Osteoblast (primary cell): ENCODE measurements at places on chromosomes 3 and 15. TPM values are rescaled to one million over a fixed set of nuclear protein-coding genes. Genes with fewer than 3 reads are reported as not detected.

Gene SKIC8
- total RNA-seq = 62.6 and 64.8 TPM in 2 replicates

Gene ADAMTSL3
- total RNA-seq = 0.29 and 0.72 TPM in 2 replicates

Gene TMCO5A
- not detected in 2 replicates for total RNA-seq

Gene ZKSCAN7
- total RNA-seq = 6.5 and 9.8 TPM in 2 replicates

Gene GOLGA6D
- total RNA-seq = not detected in 2 replicates

Gene ZMYND10
- 0.88 and 2.9 TPM in 2 replicates for total RNA-seq

Gene CYP19A1
- 2.2 and 4.4 TPM in 2 replicates for total RNA-seq

Gene LSMEM2
- total RNA-seq = not detected in 2 replicates

Gene SEMA5B
- total RNA-seq = not detected in 2 replicates

Gene FANCD2OS
- total RNA-seq = not detected in 2 replicates

Gene ENTPD3
- 0.36 and 0.88 TPM in 2 replicates for total RNA-seq

Gene ACTR8
- total RNA-seq = 35.1 and 48.9 TPM in 2 replicates

Gene GHSR
- not detected in 2 replicates for total RNA-seq

Gene CCK
- total RNA-seq = not detected in 2 replicates

Gene AGBL1
- not detected in 2 replicates for total RNA-seq

Gene PRKCI
- total RNA-seq = 54.8 and 69.1 TPM in 2 replicates

Gene ATP10A
- 26.5 and 32.9 TPM in 2 replicates for total RNA-seq

Gene P2RY12
- total RNA-seq = not detected in 2 replicates

Gene FAM107A
- not detected in 2 replicates for total RNA-seq

Gene FILIP1L
- 5.8 and 5.9 TPM in 2 replicates for total RNA-seq

Gene ACAP2
- 115 and 121 TPM in 2 replicates for total RNA-seq

Gene SNTN
- not detected in 2 replicates for total RNA-seq

Gene GUCA1C
- not detected in 2 replicates for total RNA-seq

Gene P2RY14
- total RNA-seq = not detected in 2 replicates

Gene SLC38A3
- total RNA-seq = 0.29 and 0.36 TPM in 2 replicates

Gene CXCR6
- total RNA-seq = not detected in 2 replicates

Gene CORO2B
- total RNA-seq = 10.5 and 14.1 TPM in 2 replicates

Gene REC114
- not detected in 2 replicates for total RNA-seq

Gene GOLGA6L7
- total RNA-seq = not detected in 2 replicates

Gene MYL3
- total RNA-seq = not detected in 2 replicates

Gene ADAMTS7
- total RNA-seq = 32.4 and 34.0 TPM in 2 replicates
